ENCODE measurements at places on chromosomes 3 and 15.
A peak's percentile ranks its signal among the peaks of the same experiment; 100 is the strongest.

- peak; percentile 61 for DNase-seq
Measured at GRCh38 chr15:64809649-64810496, 15.6 kb downstream of the PIF1 start.

DNA sequence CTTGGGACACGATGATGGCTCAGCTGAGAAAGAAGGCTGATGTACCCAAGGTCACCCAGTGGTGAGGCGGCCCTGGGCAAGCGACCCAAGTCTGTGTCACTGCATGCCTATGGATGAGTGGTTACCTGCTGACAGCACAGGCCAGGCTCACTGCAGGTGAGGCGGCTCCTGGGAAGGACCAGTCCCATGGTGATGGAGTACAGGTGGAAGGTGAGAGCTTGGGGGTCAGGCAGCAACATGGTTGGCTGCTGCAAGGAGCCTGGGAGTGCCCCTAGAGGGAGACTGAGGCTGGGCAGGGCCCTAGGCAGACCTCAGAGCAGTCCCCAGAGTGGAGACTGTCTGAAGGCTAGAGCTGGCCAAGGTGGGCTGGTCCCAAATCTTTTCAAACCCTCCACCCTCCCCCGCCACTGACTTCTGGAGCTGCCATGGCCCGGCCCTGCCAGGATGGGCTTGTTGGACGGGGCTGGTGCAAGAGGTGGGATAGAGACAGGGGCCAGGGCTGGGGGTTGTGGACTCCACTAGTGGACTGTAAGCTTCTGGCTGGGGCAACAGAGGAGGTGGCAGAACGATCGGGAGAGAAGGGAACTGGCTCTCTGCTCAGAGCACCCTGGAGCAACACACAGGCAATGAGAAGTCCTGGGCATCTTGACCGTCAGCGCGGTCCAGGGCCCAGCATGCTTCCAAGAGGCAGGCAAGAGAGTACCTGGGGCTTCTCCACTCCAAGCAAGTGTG lies 72.5 kb upstream of the SLC6A11 start:
- DNase-seq: no peak

GRCh38 chr3:101379658-101380376 lies 59.4 kb upstream of the IMPG2 start:
- no peak for DNase-seq

GRCh38 chr3:184636741-184637316 lies 75.0 kb downstream of the MAGEF1 start:
- DNase-seq: no peak

- DNase-seq: no peak
Measured at GRCh38 chr3:114155370-114155821, 23.5 kb downstream of the DRD3 start.

GRCh38 chr3:140344601-140345205 lies 333.2 kb upstream of the TRIM42 start:
- no peak for DNase-seq

DNA sequence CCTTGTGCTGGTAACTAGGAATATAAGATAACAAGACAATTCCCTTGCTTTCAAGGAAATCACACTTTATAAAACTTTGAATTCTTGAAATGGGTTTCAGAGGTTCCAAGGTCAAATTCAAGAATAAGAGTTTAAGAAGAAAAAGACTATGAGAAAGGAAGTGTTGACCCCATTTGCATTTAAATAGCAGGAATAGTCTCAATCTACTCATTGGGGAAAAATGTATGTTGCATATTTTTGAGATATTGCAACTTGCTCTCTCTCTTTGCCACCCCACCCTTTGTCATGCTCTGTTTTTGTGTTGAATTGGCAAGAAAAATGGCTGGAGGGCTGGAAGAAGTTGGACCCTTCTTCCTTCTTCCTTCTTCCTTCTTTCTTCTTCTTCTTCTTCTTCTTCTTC lies 699.2 kb downstream of the TUSC7 start:
- DNase-seq: no peak

DNA sequence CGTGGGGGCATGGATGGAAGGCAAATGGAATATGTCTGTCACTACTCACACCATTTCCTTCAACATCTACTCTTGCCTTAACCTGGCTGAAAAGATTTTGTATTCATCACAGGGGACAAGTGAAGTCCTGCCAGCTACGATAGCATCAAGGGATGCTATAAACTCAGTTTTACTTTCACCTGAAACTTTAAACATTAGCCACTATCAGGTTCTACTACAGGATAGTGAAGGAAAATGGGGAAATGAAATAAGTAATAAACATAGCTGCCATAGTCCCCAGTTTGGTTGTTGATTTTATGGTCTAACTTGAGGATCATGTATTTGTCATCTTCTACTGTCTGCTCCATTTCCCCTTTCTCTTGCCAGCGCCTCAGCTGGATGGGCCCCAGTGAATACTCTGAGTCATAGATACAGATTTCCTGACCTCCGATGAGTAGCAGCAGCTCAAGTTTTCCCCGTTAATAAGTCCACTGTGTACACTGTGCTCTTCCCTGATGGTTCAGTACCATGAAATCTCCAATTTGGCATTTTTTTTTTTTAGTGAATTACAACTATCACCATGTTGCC lies 338.2 kb upstream of the SLCO3A1 start:
- no peak for DNase-seq

DNA sequence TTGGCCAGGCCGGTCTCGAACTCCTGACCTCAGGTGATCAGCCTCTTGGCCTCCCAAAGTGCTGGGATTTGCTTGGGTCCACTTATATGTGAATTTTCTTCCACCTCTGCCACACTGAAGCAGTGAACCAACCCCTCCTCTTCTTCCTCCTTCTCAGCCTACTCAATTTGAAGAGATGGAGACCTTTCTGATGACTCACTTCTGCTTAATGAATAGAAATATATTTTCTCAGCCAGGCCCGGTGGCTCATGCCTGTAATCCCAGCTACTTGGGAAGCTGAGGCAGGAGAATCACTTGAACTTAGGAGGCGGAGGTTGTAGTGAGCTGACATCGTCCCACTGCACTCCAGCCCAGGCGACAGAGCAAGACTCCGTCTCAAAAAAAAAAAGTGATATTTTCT lies 46.8 kb upstream of the GATM start:
- DNase-seq: no peak

- DNase-seq: no peak
Measured at GRCh38 chr3:170021083-170021482, 16.7 kb upstream of the GPR160 start.

GRCh38 chr15:90822204-90822955 lies 46.0 kb upstream of the FURIN start:
- no peak for DNase-seq

DNA sequence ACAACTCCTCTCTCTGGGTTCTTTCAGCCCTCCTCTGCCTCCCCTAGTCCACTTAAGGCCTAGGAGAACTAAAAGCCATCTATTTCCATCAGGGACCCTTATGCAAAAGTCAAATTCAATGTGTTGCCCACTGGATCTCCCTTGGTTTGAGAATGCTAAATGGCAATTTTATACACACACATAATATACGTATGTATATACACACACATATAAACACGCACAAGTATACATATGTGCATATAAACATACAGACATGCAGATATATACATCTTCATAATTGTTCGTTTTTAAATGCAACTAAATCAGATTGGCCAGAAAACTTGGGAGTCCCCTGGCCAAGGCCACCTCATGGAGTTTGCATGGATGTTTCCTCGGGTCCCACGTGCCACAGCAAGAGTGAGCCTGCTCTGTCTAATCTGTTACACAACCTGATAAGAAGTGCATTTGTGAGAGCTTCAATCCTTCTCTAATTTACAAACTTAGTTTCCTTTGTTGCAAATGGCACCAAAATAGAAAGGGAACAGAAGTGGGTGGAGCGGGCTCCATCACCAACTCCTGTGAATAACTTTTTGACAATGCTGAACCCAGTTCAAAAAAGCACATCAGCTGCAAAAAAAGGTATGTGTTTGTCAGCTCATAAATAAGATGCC lies 84.2 kb downstream of the FOXP1 start:
- DNase-seq: no peak

GRCh38 chr3:17656264-17656663 lies 86.2 kb downstream of the TBC1D5 start:
- DNase-seq: no peak

DNA sequence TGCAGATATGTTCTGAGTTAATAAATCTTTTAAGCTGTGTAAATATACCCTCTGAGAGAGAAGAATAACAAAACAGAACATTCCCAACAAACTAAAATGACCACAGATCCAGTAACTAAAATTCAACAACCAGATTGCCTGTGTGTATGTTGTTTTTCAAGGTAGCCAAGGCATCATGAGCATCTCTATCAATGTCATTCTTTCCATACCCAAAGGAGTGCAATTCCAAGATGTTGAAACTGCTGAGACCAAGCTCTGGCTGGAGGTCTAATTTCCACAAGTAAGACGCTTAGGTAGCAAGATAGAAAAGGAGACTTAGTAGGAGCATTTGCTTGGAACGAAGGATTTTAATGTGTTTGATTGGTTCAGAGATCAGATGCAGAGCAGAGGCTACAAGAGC lies 276.3 kb downstream of the RBMS3 start:
- no peak for DNase-seq

GRCh38 chr15:54540721-54541120 lies 562.5 kb downstream of the UNC13C start:
- no peak for DNase-seq

GRCh38 chr3:113948015-113948917 lies 453 bp downstream of the ZDHHC23 start:
- DNase-seq: no peak

DNA sequence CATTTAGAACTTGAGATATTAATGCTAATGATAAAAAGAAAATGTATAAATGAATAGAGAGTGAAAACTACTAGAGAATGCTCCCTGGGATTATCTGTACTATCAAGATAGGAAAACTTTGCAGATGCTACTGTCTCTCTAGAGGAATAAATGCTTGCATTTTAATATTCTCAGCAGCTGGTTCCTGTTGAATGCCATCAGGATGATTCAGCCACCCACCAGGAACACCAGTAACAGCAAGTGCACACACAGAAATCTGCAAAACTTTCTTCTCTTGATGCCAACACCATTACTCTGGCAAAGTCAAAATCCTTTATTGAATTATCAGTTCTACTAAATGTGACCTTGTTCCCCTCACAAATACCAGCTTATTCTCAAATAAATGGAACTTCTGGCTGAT lies 148.4 kb downstream of the TIGIT start:
- DNase-seq: no peak

DNA sequence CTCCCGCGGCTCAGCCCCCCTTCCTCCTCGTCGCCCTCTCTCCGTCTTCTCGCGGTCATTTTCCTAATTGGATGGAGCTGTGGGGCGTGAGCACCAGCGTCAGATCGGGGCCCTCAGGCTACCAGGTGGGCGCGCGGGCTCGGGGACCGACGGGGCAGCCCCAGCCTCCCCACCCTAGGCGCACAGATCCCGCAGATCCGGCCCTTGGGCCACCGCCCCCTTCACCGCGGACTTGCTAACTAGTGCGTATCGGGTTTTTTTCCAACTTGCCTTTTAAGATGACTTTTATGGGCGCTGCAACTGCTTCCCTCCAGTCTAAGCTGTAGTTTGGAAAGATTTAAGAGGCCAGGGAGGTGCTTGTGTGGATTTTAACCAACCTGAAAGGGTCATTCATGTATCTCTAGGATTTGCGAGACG lies 1.3 kb downstream of the ZNF710 start:
- no peak for DNase-seq

GRCh38 chr15:28881600-28881999 lies 4.2 kb upstream of the APBA2 start:
- no peak for DNase-seq

DNA sequence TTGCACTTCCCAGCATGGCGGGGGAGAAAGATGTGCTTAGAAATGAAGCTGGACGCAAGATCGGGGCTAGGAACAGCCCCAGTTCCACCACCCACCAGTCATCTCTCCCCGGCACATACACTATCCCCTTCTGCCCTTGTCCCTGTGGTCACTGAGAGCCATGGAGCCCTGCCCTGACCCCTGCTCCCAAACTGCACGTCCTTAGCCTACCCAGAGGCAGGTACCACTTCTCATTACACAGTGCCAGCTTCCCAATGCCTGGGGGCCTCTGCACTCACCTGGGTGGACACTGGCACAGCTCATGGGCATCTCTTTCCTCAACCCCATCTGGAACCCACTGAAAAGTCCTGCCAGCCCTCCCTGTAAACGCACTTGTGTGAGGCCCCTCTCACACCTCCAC lies 139.3 kb upstream of the PRR20G start:
- no peak for DNase-seq

DNA sequence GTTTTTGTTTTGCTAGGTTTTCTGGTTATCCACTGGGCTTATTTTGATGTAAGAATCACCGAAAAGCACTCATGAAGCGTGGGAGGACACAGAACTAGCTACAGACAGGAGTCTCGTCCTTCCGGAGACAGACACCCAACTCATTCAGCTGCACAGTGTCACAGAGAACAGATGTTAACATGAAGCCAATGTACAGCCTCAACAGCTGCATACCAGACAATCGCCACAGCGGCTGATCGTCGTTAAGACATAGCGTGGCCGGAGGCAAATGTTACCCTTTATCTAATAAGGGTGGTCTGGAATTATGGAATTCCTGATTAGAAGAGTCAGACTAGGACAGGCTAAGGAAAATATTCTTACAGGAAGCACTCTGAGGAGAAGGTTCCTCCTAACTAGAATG lies 1.1 kb upstream of the PYGO1 start:
- DNase-seq: no peak

- no peak for DNase-seq
Measured at GRCh38 chr3:11367143-11367693, 95.0 kb downstream of the ATG7 start.

DNA sequence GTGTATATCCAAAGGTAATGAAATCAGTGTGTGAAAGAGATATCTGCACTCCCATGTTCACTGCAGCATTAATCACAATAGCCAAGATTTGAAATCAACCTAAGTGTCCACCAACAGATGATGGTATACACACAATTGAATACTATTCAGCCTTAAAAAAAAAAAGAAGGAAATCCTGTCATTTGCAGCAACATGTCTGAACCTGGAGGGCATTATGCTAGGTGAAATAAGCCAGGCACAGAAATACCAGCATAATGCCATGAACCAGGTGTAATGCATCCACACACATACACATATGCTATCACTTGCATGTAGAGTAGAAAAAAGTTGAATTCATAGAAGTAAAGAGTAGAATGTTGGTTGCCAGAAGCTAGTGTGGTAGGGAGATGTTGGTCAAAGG lies 18.4 kb upstream of the NR1I2 start:
- DNase-seq: no peak

Data from stimulated activated CD8-positive, alpha-beta memory T cell treated with anti-CD3 and anti-CD28 coated beads, Interleukin-12 subunit alpha, Interleukin-12 subunit beta, amount 100 ng/mL, for 1 hour (primary cell).